ENCODE measurements at places on chromosomes 4 and X. TPM values are rescaled to one million over a fixed set of nuclear protein-coding genes. Genes with fewer than 3 reads are reported as not detected.

- H3K4me3 ChIP-seq = no peak overlapping the region
- H3K27ac ChIP-seq = no peak overlapping the region
- no peaks in the 10 kb centered on the region for H3K36me3 ChIP-seq
- H3K4me1 ChIP-seq = no peaks in the 10 kb centered on the region
- H3K27me3 ChIP-seq = no peaks in the 10 kb centered on the region
These were observed 11.4 kb upstream of the UBA1 start for GRCh38 chrX:47182106-47182700.

- no peaks in the 10 kb centered on the region for H3K4me1 ChIP-seq
- no peaks in the 10 kb centered on the region for H3K36me3 ChIP-seq
- no peak overlapping the region for H3K27ac ChIP-seq
These were observed 61.5 kb downstream of the AMOT start for GRCh38 chrX:112779139-112779538.

GRCh38 chrX:134694333-134695322, 36.4 kb upstream of the PLAC1 start:
- no peak for DNase-seq
- H3K27ac ChIP-seq = no peak overlapping the region
- no peaks in the 10 kb centered on the region for H3K36me3 ChIP-seq
- no peaks in the 10 kb centered on the region for H3K27me3 ChIP-seq
- no peak overlapping the region for H3K4me3 ChIP-seq

Gene FMR1NB
- not detected for total RNA-seq

Gene SPANXN4
- not detected for total RNA-seq

DNA sequence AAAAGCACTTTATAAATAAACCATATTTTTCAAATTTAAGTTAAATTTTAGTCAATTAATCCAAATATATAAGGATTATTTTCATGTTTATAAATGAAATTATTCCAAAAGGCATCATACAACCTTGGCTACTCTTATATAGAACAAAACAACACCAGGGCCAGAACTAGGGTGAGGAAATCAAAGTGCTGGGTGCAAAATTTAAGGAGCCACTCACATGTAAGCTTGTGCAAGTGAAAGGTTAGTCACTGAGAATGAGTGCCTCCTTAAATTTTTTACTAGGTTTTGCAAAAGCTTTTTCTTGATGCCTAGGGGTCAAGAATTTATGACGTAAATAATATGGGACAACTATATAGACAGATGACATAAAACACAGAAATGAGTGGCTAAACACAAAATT, 83.4 kb upstream of the COX18 start:
- no peak for DNase-seq
- peaks cover 100% of the 10 kb centered on the region for H3K36me3 ChIP-seq
- no peak overlapping the region for H3K4me3 ChIP-seq
- H3K27me3 ChIP-seq = no peaks in the 10 kb centered on the region
- H3K27ac ChIP-seq = no peak overlapping the region
- H3K4me1 ChIP-seq = no peaks in the 10 kb centered on the region
